ENCODE measurements at places on chromosomes 16 and 17. TPM values are rescaled to one million over a fixed set of nuclear protein-coding genes. Genes with fewer than 3 reads are reported as not detected.
A peak's percentile ranks its signal among the peaks of the same experiment; 100 is the strongest.

GINS2 gene
- 59.1 TPM for total RNA-seq

DNA sequence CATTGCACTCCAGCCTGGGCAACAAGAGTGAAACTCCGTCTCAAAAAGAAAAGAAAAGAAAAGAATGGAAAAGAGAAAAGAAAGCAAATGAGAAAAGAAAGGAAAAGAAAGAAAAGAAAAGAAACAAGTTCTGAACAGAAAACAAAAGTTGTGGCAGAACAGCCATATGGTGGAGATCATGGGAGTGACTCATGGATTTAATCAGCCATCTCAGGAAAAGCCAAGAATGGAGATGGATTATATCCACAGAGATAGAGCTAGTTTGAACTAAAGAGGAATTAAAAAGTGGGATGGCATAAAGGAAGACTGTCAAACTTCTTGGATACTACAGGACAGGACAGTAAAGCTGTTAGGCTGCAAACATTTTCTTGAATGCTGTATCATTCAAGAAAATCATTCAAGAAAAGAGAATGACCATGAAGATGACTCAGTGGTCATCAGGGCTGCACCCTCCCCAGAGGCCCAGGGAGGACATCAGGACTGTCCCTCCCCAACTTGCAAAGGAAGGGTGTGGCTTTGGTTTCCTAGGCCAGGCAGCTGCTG, 120.6 kb downstream of the USP22 start:
- no peak overlapping the region for H3K4me3 ChIP-seq
- H3K36me3 ChIP-seq: no peaks in the 10 kb centered on the region
- H3K27me3 ChIP-seq: no peaks in the 10 kb centered on the region
- no peak for DNase-seq
- H3K4me1 ChIP-seq: no peaks in the 10 kb centered on the region
- H3K27ac ChIP-seq: no peak overlapping the region

DNA sequence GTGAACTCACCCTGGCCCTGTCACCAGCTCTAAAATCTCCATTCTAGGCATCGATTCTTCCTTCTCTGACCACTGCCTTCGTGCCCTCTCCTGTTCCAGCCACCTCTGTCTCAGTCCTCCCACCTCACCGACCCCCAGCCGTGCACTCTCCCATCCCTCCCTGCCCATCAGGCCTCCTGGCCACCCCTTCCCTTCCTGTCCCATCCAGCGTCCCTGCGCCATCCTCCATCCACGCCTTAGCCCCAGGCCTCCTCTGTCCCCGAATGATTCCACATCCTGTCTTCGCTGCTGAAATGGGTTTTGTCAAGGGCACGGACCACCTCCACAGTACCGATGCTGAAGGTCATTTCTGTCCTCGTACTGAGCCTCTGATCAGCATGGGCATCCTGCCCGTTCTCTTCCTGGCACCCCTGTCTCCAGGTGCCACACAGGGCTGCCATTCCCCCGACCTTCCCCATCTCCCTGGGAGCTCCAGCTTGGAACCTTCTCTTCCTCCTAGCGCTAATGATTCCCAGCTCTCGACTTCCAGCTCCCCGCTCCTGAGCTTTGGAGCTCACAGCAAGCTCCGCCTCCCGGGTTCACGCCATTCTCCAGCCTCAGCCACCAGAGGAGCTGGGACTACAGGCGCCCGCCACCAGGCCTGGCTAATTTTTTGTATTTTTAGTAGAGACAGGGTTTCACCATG, 2.6 kb downstream of the TRIM65 start:
- peaks cover 16% of the 10 kb centered on the region for H3K36me3 ChIP-seq
- H3K27ac ChIP-seq: no peak overlapping the region
- no peaks in the 10 kb centered on the region for H3K27me3 ChIP-seq
- DNase-seq: no peak
- peaks cover 11% of the 10 kb centered on the region for H3K4me1 ChIP-seq

GRCh38 chr16:48452991-48453760, 68.0 kb upstream of the SIAH1 start:
- no peak for DNase-seq
- no peaks in the 10 kb centered on the region for H3K27me3 ChIP-seq
- no peak overlapping the region for H3K4me3 ChIP-seq
- no peaks in the 10 kb centered on the region for H3K36me3 ChIP-seq

- no peak overlapping the region for H3K27ac ChIP-seq
- no peak overlapping the region for H3K4me3 ChIP-seq
- no peaks in the 10 kb centered on the region for H3K27me3 ChIP-seq
- peaks cover 3% of the 10 kb centered on the region for H3K4me1 ChIP-seq
- no peaks in the 10 kb centered on the region for H3K36me3 ChIP-seq
These were observed 63.7 kb upstream of the MRTFB start for GRCh38 chr16:14007450-14007849.

DNA sequence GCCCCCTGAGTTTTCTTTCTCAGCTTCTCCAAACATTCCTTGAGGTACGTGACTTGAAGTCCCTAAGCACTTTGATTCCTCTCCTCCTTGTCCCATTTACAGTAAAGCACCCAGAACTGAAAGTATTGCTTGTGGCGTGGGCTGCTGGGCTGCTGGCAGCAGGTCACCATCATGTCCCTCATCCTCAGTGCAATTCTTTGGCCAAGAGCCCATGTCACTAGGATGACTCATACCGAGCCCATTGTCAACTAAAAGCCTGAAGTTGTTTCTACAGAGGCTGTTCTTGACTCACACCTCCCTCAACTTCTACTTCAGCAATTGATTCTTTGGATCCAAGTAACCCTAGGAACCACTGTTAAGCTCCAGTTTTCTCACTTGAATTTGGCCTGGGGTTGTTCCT, 54.3 kb downstream of the KPNA2 start:
- no peak overlapping the region for H3K4me3 ChIP-seq
- no peak for DNase-seq
- no peak overlapping the region for H3K27ac ChIP-seq

GRCh38 chr16:54067322-54068065, 219.1 kb downstream of the IRX3 start:
- H3K4me3 ChIP-seq: no peak overlapping the region
- peaks cover 7% of the 10 kb centered on the region for H3K4me1 ChIP-seq
- H3K36me3 ChIP-seq: no peaks in the 10 kb centered on the region
- H3K27ac ChIP-seq: no peak overlapping the region

DNA sequence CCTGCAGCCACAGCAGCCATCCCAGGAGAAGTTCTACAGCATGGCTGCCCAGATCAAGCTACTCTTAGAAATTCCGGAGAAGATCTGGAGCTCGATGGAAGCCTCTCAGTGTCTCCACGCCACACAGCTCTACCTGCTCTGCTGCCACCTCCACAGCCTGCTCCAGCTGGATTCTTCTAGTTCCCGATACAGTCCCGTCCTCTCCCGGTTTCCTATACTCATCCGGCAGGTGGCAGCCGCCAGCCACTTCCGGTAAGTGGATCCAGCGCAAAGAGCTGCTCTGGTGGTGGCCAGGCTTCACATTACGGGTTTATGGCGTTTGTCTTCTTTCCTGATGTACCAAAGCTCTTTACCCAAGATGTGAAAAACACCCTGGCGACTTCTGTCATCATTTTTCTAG, 3.6 kb downstream of the COG1 start:
- peaks cover 3% of the 10 kb centered on the region for H3K4me1 ChIP-seq
- no peak overlapping the region for H3K4me3 ChIP-seq
- no peaks in the 10 kb centered on the region for H3K27me3 ChIP-seq
- no peak overlapping the region for H3K27ac ChIP-seq
- DNase-seq: no peak
- H3K36me3 ChIP-seq: peaks cover 25% of the 10 kb centered on the region

DNA sequence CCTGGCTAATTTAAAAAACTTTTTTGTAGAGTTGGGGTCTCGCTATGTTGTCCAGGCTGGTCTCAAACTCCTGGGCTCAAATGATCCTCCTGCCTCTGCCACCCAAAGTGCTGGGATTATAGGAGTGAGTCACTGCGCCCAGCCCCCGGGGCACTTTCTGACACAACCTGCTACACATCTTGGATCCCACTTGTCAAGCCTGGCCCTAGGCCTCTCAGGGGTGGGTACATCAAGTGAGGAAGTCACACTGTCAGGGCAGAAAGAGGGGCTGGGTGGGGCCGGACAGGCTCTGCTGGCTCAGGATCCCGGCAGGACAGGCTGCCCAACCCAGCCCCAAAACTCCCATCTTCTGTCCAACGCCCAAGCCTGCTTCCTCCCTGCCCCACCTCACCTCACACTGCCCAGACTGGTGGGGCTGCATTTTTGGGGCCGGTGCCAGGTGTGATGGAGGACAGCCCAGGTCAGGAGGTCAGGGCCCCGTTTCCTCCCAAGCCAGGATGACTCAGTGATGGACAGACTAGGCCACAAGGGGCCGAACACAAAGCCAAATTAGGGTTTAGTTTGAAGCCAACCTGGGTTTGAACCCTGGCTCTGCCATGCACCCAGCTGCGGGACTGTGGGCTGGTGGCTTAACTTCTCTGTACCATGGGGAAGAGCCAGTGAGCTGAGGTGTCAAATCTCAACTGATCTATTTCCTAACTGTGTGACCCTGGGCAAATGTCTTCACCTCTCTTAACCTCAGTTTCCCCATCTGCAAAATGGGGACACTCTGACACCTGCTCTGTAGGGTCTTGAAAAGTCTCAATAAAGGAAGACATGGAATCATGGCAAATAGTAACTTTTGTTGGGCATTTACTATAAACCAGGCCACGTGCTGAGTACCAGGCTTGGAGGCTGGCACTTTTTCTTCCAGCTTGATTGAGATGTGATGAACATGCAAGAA, 8.9 kb upstream of the PPL start:
- H3K27me3 ChIP-seq: no peaks in the 10 kb centered on the region
- no peaks in the 10 kb centered on the region for H3K36me3 ChIP-seq

- H3K36me3 ChIP-seq: peaks cover 7% of the 10 kb centered on the region
- H3K27ac ChIP-seq: no peak overlapping the region
- H3K4me1 ChIP-seq: peaks cover 17% of the 10 kb centered on the region
- H3K4me3 ChIP-seq: no peak overlapping the region
- no peak for DNase-seq
These were observed 23.8 kb downstream of the COTL1 start for GRCh38 chr16:84593825-84594724.

DNA sequence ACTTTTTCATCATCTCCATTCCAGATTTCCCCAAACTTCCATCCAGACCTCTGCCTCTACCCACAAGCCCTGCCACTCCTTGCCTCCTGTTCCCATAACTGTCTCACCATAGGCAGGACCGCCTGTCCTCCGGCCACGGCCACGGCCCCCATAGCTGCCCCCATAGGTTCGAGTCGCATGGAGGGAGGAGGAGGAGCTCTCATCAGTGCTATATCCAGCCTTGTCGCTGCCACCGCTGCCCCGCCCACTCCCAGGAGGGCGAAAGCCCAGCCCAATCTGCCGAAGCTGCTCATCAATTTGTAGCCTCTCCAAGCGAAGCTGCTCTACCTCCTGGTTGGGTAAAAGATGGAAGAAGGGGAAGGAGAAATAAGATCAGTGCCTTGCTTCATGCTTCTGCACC, 3.4 kb upstream of the SOX15 start:
- H3K4me3 ChIP-seq: no peak overlapping the region
- H3K36me3 ChIP-seq: peaks cover 51% of the 10 kb centered on the region
- DNase-seq: no peak

DNA sequence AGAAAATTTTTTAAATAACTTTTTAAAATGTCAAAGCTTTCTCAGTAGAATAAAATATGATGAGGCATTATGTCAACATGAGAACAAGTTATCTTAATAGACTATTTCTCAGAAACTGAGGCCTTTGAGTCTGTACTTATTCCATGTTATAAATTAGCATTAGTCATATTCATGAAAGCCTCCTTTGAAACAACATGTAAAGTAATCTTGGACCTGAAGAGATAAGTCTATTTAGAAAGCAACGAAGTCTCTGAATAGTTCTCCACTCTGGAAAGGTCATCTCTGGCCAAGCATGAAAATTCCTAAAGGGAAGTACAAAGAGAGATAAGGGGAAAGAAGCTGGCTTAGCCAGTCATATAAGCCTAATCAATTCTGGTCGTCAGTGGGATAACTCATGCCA, 150.8 kb downstream of the CYB561 start:
- H3K36me3 ChIP-seq: no peaks in the 10 kb centered on the region
- H3K27me3 ChIP-seq: no peaks in the 10 kb centered on the region
- no peak overlapping the region for H3K27ac ChIP-seq
- no peaks in the 10 kb centered on the region for H3K4me1 ChIP-seq
- DNase-seq: no peak

GRCh38 chr16:24188751-24189318, 67.3 kb upstream of the CACNG3 start:
- H3K4me1 ChIP-seq: peaks cover 5% of the 10 kb centered on the region
- no peak overlapping the region for H3K4me3 ChIP-seq
- DNase-seq: no peak
- no peaks in the 10 kb centered on the region for H3K27me3 ChIP-seq
- no peaks in the 10 kb centered on the region for H3K36me3 ChIP-seq

GRAP gene
- total RNA-seq: 0.29 TPM

DNA sequence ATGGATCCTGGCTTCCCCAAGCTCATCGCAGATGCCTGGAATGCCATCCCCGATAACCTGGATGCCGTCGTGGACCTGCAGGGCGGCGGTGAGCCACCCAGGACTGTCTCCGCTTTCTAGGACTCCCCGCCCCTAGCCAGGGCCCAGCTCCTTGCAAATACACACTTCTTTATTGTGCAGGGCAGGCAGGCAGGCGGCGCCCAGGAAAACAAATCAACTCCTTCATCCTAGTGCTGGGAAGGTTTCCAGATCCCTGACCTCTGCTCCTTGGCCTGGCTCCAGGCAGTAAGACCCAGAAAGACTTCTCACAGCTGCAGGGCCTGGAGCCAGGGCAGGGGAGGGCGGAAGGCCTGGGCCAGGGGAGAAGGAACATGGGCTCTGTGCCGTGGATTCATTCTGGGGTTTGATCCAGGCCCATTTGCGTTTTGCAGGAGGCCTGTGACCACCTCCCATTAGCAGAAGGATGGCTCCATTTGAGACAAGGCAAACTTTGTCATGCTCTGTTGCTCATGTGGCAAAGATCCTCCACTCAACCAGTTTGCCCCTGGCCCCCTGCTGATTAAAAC, 6.0 kb upstream of the LPCAT2 start:
- 0 out of 2 replicates have a peak, but pooled peaks cover 2% of the 10 kb centered on the region for H3K4me1 ChIP-seq
- no peak overlapping the region for H3K4me3 ChIP-seq
- H3K27ac ChIP-seq: no peak overlapping the region
- DNase-seq: no peak

DNA sequence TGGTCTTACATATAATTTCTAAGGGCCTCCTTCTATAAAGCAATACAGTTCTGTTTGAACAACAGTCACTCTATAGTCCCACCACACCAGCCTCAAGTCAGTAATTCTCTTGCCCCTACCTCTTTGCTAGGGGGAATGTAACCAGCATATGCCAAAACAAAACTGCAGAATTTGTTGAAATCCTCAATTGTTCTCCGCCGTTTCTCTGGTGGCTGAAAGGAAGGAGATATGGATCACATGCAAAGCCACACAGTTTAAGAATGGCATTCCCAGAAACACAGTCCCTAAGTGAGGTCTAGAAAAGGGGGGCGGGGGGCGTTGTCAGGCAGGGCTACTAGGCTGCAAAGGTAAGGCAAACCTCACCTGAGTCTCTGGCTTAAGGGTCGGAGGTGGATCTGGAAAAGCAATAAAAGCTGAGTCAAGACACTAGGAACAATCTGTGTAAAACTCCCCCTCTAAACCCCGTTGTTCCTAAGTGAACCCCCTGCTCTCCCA, 1.9 kb downstream of the PHF23 start:
- H3K36me3 ChIP-seq: peaks cover 25% of the 10 kb centered on the region
- no peak for DNase-seq
- peak overlapping the region; percentile 95 for H3K4me3 ChIP-seq
- peaks cover 13% of the 10 kb centered on the region for H3K4me1 ChIP-seq

GRCh38 chr17:74298778-74299177, 24.7 kb downstream of the DNAI2 start:
- H3K27ac ChIP-seq: no peak overlapping the region
- no peak for DNase-seq
- H3K4me3 ChIP-seq: no peak overlapping the region
- no peaks in the 10 kb centered on the region for H3K27me3 ChIP-seq

Measured in H1 (cell line).